Colonic mucosa (tissue), 4 donors: ENCODE measurements at places on chromosomes 12 and 14.

- no peaks in the 10 kb centered on the region for H3K27me3 ChIP-seq
- no peaks in the 10 kb centered on the region for H3K4me1 ChIP-seq
- DNase-seq, result no peak
- no peak overlapping the region for H3K27ac ChIP-seq
- no peaks in the 10 kb centered on the region for H3K36me3 ChIP-seq
Measured at GRCh38 chr12:70603044-70603443, 34.2 kb downstream of the PTPRB start.

DNA sequence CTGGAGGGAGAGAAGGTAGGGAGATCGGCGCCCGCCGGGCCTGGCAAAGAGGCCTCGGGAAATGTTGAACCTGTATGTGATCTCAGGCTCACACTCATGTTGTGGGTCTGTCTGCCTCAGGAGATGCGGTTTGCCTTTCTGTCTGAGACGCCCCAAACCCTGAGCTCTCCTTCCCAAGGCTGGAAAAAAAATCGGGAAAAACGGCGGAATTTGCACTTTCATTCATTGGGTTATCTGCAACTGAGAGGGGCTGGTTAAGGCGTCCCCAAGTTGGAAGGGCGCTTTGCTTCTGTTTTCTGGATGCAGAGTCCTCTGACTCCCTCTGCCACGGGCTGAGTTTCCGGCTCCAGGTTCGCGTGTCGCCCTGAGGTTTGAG, 5.0 kb upstream of the HOXC9 start:
- no peak overlapping the region for H3K4me3 ChIP-seq
- no peak overlapping the region for H3K27ac ChIP-seq
- H3K27me3 ChIP-seq, result peaks cover 100% of the 10 kb centered on the region
- DNase-seq, result no peak
- H3K36me3 ChIP-seq, result no peaks in the 10 kb centered on the region

- H3K4me3 ChIP-seq, result no peak overlapping the region
- peak; percentile 56 for DNase-seq
- no peaks in the 10 kb centered on the region for H3K36me3 ChIP-seq
- no peaks in the 10 kb centered on the region for H3K27me3 ChIP-seq
- no peak overlapping the region for H3K27ac ChIP-seq
Measured at GRCh38 chr14:70013271-70013873, 134.2 kb downstream of the SMOC1 start.

DNA sequence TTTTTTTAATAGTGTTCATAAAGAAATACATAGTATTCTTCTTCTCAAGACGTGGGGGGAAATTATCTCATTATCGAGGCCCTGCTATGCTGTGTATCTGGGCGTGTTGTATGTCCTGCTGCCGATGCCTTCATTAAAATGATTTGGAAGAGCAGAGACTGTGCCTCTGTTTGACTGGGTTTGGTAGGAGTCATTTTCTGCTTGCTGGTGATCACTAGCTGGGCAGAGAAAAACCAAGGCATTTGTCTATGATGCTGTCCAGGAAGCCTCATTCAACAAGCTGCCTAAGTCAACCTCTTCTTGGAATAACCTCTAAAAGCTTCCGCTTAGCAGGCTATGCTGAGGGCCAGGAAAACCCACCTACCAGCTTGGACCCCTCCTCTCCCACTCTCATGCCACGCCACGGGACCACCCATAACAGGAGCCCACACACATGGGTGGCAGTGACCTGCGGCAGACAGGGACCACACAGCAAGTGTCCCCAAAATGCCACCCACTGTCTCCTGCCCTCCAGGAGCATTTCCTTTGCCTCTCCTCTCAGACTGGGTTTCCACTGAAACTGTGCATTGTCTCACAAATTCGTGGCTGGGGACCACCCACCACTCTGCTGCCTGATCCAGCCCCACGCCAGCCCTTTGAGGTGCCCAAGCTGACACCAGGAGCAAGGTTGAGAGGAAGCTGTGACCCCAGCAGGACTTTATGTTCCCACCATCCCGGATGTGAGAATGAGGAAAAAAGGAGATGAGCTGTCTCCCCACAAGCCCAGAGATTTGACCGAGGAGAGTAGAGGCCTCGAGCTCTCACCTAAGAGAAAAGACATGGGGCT, 36.8 kb downstream of the DAD1 start:
- H3K4me1 ChIP-seq, result peaks cover 8% of the 10 kb centered on the region
- H3K27ac ChIP-seq, result peak overlapping the region; percentile 53
- H3K27me3 ChIP-seq, result no peaks in the 10 kb centered on the region
- no peak for DNase-seq

DNA sequence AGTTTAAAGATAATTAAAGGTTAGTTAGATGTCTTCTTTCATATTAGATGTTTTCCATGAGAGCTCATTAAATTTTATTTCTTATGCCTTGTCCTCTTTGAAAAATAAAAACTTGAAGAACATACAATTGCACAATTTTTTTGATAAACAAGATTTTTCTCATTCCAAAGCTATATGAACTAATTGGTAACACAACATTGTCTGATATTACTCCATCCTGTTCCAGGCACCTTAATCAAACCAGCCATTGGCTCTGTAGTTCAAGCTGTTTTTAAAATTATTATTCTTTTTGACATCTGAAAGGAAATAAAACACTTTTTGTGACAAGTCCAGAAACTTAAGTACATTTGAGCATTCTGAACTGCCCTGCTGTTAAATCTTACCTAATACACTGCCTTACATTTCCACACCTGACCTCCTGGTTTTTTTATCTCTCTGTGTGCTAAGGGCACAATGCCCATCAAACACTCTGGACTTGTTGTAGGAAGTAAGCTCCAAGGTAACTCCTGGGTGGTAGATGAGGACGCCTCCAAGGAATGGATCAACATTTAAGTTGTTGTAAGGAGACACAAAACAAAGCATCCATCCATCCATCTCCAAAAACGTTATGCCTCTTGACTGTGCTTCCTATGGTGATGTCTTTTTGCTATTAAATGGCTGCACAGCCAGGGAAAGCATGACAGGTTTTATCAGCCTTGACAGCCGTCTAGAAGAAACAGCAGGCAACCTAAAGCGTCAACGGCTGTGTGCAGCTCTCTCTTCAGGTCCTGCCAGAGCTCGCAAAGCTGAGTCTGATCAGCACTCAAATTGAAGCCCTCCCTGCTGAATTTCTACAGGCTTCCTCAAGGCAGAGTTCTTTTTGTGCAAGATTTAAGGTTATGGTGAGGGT, 449.9 kb upstream of the FLRT2 start:
- no peaks in the 10 kb centered on the region for H3K4me1 ChIP-seq
- no peaks in the 10 kb centered on the region for H3K36me3 ChIP-seq
- H3K27me3 ChIP-seq, result no peaks in the 10 kb centered on the region
- no peak overlapping the region for H3K27ac ChIP-seq
- no peak overlapping the region for H3K4me3 ChIP-seq

DNA sequence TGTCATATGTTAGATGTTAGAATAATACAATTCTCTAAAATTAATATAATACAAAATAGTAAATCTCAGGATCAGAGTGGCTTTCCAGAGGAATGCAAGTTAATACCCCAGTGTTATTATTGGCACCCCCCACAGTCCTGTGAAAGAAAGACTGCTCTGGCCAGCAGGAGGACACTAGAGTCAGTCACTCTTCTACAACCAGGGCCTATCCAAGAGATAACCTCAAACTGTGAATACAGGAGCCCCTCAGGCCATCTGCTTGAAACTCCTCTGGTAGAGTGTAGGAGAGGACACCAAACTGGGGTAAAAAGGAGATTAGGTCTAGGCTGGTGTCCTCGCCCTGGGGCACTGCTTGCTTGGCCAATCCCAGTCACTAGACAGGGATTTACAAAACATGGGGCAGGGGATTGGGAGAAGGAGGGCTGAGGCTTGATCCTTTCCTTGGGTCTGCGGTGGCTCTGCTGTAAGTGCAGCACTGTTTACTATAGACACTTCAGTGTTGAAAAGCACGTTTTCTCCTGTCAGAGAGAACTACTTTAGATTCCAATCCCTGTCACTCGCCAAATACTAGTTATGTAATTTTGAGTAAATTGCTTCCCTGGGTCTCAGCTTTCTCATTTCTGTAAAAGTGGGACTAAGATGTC, 44.5 kb upstream of the PTPRR start:
- no peaks in the 10 kb centered on the region for H3K36me3 ChIP-seq
- no peaks in the 10 kb centered on the region for H3K27me3 ChIP-seq
- no peak for DNase-seq

GRCh38 chr12:49288412-49288853, 6.5 kb upstream of the PRPH start:
- DNase-seq, result peak; percentile 67
- H3K4me3 ChIP-seq, result no peak overlapping the region
- H3K27me3 ChIP-seq, result no peaks in the 10 kb centered on the region
- H3K4me1 ChIP-seq, result no peaks in the 10 kb centered on the region
- no peaks in the 10 kb centered on the region for H3K36me3 ChIP-seq

DNA sequence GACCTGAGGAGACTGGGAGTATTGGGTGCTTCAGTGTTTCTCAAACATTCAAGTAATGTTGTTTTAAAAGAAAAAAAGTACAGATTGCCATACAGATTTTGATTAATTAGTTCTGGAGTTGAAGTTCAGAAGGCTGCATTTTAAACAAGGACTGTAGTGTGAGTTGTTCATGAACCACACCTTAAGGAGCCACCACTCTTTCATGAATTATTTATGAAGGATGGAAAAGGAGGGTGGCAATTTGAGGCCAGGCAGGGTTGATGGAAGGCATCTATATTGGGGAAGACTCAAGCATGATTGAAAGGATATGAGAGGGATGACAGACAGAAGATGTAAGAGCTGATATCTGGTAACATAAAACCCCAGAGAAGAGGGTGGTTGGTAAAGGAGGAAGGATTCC, 146.6 kb upstream of the CAND1 start:
- no peak overlapping the region for H3K4me3 ChIP-seq
- H3K27me3 ChIP-seq, result no peaks in the 10 kb centered on the region
- no peaks in the 10 kb centered on the region for H3K4me1 ChIP-seq
- H3K36me3 ChIP-seq, result no peaks in the 10 kb centered on the region
- H3K27ac ChIP-seq, result no peak overlapping the region
- no peak for DNase-seq

DNA sequence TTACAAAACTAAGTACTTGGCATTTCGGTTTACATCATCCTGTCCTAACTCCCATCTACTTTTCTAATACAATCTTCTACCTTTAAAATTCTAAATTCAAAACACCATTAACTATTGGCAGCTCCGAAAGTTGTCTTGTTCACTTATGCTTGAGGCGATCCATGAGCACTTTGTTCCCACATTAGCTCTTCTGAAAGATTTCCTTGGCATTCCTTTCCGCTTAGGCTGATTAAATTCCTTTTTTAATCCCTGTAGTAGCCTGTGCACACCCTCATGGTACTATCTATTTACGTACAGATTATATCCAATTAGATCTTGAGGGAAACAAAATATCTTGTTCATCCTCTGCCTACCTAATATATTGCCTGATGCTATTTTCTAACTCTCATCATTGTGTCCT, 480.7 kb downstream of the PRKD1 start:
- H3K27me3 ChIP-seq, result no peaks in the 10 kb centered on the region
- no peak overlapping the region for H3K4me3 ChIP-seq
- no peaks in the 10 kb centered on the region for H3K4me1 ChIP-seq

- DNase-seq, result no peak
- no peak overlapping the region for H3K27ac ChIP-seq
- no peaks in the 10 kb centered on the region for H3K4me1 ChIP-seq
Measured at GRCh38 chr14:30210630-30211029, 283.0 kb upstream of the PRKD1 start.

DNA sequence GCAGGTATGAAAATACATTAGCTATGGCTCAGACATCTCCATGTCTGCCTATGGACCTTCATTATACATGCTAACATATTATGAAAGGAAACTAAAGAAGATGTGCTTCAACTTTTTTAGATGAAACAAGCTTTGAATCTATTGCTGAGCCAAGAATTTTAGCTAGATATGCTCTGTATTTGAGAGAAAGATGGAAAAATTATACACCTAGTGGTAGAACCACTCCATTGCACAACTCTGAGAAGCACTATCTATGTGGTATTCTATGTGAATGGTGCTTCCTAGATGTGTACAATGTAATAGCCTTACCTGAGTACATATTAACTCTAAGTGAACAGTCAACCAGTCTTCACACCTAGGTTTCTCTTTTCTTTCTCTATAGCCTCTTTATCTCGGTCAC, 17.3 kb downstream of the EPYC start:
- no peaks in the 10 kb centered on the region for H3K36me3 ChIP-seq
- no peak for DNase-seq
- no peak overlapping the region for H3K27ac ChIP-seq
- no peaks in the 10 kb centered on the region for H3K4me1 ChIP-seq
- H3K4me3 ChIP-seq, result no peak overlapping the region
- H3K27me3 ChIP-seq, result no peaks in the 10 kb centered on the region

DNA sequence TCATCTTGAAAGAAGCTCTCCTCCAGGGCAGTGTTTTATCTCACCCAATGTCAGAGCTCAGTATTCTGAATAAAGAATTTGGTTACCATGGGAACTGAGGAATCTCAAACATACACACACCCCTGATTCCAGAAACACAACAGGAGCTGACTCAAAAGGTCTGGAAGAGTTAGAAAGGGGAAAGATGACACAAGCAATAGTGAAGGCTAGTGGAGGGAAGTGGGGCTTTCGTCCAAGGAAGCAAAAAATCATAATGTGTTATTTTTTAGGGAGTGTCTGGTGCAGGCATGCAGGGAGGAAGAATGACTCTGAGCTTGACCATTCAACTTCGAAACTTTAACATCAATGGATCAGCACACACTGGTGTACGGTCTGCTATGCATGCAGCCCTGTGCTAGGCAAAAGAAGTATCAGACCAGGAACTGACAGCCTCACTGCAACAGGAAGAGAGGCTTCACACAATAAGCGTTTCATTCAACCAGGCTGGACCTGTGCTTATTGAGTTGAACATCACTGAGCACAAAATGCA, 20.3 kb downstream of the HEBP1 start:
- no peak overlapping the region for H3K4me3 ChIP-seq
- no peak for DNase-seq
- H3K4me1 ChIP-seq, result no peaks in the 10 kb centered on the region
- no peaks in the 10 kb centered on the region for H3K36me3 ChIP-seq

DNA sequence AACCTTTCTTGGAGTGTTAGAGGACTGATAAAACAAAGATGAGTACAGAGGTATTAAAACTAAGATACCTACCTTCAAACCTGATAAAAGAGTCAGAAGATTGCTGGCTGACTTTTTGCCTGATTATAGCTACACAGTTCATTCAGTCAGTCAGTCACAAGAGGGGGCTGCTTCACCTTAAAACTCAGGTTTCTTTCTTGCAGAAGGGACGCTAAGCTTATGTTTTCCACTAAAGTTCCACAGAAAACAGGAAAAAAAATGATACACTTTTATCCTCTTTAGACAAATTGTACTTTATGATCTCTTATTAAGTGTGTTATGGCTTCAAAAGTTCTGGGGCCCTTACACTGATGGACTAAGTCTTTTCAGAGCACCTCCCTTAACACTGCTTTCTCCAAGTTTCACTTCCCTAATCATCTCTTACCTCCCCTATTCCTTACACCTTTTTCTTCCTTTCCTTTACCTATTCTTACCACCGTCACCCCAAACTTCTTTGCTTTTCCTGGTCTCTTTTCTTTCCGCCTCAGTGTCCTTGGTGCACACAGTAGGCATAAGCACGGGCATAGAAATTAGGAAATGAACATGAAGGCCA, 448.7 kb upstream of the OR4E1 start:
- no peaks in the 10 kb centered on the region for H3K36me3 ChIP-seq
- no peak overlapping the region for H3K4me3 ChIP-seq
- H3K27me3 ChIP-seq, result no peaks in the 10 kb centered on the region
- H3K27ac ChIP-seq, result no peak overlapping the region
- H3K4me1 ChIP-seq, result no peaks in the 10 kb centered on the region

- no peaks in the 10 kb centered on the region for H3K27me3 ChIP-seq
- no peaks in the 10 kb centered on the region for H3K4me1 ChIP-seq
- H3K36me3 ChIP-seq, result no peaks in the 10 kb centered on the region
- no peak for DNase-seq
Measured at GRCh38 chr14:32727832-32728231, 210.8 kb upstream of the NPAS3 start.
